T-helper 1 cell (primary cell): ENCODE measurements at places on chromosomes 5 and 9.

DNA sequence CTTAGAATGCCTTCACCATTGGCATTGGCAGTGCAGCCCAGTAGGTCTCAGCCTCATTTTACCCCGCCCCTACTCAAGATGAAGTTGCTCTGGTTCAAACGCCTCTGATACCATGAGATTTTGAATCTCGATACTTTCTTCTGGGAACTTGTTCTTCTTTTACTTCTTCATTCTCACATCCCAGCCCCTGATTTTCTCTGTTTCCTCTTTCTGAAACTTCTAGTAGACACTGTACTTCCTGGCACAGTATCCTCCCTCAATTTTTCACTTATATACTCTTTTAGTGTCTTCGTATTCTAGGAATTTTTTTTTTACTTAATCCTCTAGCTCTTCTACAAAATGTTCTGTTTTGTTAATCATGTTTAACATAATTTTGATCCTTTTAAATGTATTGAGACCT is 13.1 kb upstream of the ZNF79 start:
- DNase-seq = no peak

- DNase-seq = no peak
These were observed 92.0 kb downstream of the BASP1 start for GRCh38 chr5:17309462-17309861.

GRCh38 chr5:119273391-119273839 is 82.4 kb upstream of the TNFAIP8 start:
- DNase-seq = no peak

- DNase-seq = peak; percentile 43
These were observed 296.8 kb downstream of the PARP8 start for GRCh38 chr5:50962934-50963872.

DNA sequence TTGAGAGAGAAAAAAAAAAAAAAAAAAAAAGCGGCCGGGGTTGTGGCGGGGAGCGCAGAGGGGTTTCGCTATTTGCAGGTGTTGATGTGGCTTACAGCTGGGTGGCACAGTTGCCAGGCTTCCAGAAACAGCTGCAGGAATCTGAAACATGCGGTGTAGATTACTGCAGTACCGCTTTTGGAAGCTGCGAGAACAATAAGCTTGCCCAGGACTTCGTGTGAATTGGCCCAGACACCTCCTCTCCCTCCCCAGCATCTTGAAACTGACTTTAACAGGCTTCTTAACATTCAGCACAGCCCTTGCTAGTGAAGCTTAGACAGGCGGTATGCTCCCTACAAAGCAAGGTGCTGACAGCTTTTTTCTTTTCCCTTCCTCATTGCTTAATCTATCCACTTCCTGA is 104.0 kb downstream of the ATP10B start:
- DNase-seq = no peak

- no peak for DNase-seq
These were observed 49.9 kb downstream of the CDO1 start for GRCh38 chr5:115766608-115767007.

DNA sequence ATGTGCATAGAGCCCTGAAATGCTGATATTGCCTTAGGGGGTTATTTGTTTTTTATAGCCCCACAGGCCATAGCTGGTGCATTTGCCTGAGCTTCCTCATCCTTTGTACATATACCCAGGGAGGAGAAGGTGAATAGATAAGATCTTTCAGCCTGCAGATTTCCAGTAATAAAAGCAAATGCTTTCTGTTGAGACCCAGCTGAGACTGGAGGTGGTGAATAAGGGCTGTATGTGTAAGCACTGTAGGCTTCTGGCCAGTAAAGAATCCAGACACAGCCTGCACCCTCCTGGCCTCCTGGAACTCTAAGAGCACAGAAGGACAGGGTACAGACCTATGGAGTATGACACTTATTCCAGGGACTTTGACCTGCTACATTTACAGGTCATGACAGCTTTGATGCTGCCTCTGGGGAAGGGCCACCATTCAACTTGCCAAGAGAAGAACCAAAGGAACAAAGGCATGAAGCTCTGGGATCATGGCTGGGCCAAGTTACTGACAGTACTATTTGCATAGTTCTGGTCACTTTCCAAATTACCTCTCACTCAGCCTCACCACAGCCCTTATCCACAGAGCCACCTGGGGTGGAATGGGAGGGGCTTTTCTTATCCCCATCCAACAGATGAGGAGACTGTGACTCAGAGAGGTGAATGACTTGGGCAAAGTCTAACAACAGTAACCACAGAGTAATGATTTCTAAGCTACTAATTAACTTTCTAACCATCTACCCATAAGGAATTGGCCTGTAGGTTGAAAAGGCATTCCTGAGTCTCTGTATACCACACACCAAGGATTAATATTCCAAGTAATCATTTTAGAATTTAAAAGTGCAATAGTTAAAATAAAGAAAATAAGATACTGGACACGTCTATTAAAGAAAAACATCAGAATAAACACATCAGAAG is 604.5 kb upstream of the KLF4 start:
- DNase-seq = no peak

GRCh38 chr9:94164806-94165549 is 80.7 kb downstream of the PTPDC1 start:
- no peak for DNase-seq

DNA sequence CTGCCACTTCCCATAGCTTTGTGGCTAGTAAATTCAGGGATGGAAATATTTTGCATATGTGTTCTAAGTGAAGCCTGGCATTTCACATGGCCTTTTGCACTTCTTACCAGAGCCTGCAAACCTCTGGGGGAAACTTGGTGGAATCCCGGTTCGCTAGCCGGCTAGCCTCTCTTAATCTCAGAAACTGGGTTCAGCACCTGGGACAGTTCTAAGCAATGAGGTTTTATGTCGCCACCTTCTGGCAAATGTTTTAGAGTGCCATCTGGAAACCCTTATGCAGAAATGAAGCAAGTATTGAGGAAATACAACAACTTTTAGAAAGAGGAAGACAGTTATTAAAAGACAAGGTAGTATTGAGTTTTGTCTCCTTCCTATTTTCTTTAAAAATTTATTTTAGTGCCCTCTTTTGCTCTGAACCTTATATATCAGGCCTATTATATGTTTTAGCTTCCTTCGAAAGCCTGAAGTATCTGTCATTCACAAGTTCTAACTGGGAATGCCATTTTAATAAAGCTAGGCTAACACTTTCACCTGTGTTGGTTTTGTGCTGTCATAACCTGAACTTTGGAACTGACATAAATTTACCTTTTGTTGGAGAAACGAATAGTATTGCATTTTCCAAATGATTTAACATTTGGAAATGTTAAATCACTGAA is 963 bp upstream of the HTR1A start:
- no peak for DNase-seq

DNA sequence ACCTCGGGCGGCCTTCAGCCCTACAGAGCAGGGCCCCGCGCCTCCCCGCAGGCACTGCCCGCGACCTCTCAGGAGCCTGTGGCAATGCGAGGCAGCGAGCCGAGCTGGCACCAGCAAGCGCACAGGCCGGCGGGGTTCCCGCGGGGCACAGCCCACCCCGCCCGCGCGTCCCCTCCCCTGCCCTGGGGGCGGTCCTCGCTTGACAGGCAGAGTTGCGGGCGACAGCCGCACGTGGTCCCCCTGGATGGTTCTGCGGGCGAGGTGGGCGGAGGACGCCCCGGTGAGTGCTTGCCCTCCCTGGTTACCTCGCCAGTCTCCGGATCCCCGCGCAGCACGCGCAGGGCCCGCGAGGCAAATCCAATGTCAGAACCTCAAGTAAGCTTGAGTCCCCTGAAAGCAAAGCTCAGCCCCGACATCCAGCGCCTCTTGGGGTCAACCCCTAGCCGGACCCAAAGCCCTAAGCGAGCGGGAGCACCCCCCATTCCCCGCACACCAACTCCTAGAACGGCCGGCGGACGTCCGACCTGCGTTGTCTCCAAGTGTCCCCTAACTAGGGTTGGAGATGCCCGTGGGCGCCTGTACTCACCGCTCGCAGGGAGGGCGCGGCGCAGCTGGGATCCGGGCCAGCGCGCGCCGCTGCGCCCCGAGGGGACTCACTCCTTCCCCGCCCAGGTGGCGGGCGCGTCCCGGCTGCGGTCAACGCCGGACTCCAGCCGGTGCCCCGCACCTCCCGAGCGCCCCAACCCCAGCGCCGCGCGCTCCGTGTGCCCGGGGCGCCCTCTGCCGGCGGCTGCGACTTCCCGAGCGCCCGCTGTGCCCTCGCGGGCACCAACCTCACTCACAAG is at the start of gene DRD1:
DRD1 (minus strand) TSS at position 123 of the 845 bp plus-strand sequence. CDS start 1,083 bp downstream, outside the sequence.
- DNase-seq = peak; percentile 4

DNA sequence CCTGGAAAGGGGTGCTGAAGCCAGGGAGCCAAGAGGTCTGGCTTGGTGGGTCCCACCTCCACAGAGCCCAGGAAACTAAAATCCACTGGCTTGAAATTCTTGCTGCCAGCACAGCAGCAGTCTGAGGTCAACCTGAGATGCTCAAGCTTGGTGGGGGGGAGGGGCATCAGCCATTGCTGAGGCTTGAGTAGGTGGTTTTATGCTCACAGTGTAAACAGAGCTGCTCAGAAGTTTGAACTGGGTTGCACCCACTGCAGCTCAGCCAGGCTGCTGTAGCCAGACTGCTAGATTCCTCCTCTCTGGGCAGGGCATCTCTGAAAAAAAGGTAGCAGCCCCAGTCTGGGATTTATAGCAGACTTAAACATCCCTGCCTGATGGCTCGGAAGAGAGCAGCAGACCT is 55.5 kb upstream of the FBXL17 start:
- DNase-seq = no peak

DNA sequence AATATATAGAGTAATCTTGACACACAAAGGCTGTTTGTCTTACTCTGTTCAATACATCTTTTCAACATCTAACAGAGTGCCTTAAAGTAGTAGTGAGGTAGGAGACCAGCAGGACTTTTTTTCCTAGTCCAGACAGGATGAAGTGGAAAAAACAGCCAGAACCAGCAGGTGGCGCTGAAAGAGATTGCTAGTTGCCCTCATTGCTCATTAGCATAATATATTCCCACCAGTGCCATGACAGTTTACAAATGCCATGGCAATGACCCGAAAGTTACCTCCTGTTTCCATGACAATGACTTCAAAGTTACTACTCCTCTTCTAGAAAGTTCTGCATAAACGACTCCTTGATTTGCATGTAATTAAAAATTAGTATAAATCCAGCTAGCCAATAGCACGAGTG is 387.4 kb downstream of the ACTL7B start:
- DNase-seq = no peak

GRCh38 chr5:72518001-72518683 is 10.9 kb upstream of the ZNF366 start:
- no peak for DNase-seq

DNA sequence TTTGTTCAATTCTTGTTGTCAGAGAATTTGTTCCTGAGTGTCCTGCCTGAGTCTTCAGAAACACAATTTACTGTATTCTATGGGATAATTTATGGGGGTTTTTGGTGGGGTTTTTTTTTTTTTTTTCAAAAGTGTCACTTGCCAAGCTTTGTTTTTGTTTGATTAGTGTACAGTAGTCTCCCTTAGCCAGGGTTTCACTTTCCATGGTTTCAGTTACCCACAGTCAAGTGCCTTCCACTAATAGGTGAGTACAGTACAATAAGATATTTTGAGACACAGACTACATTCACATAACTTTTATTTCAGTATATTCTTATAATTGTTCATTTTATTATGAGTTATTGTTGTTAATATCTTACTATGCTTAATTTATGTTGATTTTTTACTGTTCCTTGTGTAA is 25.0 kb upstream of the AUH start:
- no peak for DNase-seq

- DNase-seq = no peak
These were observed 145.9 kb downstream of the PRELID2 start for GRCh38 chr5:145689235-145689634.

- DNase-seq = no peak
These were observed 1.5 kb downstream of the IGFBPL1 start for GRCh38 chr9:38422555-38423260.

GRCh38 chr9:18366184-18366583 is 107.8 kb upstream of the ADAMTSL1 start:
- no peak for DNase-seq

GRCh38 chr9:109487247-109487646 is 10.9 kb downstream of the PTPN3 start:
- DNase-seq = no peak

- DNase-seq = no peak
These were observed 198.5 kb upstream of the PTGER4 start for GRCh38 chr5:40481241-40481640.

- no peak for DNase-seq
These were observed 3.3 kb upstream of the SMC5 start for GRCh38 chr9:70255486-70255885.

GRCh38 chr9:78010445-78010844 is 21.2 kb downstream of the GNAQ start:
- no peak for DNase-seq

- DNase-seq = peak; percentile 23
These were observed 4.5 kb downstream of the UBE2D2 start for GRCh38 chr5:139565411-139566305.

DNA sequence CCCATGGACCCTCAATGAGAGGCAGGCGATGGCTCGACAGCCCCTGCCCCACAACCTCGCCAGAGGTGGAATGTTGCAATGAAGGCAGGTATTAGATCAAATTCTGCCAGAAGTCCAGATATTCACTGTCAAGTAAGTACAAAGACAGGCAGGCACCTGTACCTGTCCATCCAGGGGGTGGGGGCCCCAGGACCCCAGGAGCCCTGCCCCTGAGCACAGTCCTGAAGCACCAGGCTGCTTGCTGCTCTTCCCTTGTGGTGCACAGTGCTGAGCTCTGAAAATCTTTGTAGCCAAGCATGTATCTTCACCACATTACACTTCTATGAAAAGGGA is 26.2 kb upstream of the HMCN2 start:
- DNase-seq = no peak

DNA sequence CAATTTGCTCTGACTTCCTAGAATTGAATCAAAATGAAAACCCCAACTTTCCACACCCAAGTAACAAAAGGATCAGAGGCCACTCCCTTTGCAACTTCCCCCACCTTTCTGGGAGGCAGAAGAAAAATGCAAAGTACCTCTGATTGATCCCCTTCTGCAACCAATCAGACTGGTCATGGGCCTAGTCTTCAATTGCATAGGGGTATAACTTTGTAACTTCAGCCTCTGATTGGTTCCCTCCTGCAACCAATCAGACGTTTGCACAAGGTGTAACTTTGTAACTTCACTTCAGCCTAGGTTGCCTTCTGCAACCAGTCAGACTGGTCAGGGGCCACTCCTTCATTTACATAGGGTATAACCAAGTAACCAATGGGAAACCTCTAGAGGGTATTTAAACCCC is 38.3 kb upstream of the CNOT6 start:
- DNase-seq = no peak

DNA sequence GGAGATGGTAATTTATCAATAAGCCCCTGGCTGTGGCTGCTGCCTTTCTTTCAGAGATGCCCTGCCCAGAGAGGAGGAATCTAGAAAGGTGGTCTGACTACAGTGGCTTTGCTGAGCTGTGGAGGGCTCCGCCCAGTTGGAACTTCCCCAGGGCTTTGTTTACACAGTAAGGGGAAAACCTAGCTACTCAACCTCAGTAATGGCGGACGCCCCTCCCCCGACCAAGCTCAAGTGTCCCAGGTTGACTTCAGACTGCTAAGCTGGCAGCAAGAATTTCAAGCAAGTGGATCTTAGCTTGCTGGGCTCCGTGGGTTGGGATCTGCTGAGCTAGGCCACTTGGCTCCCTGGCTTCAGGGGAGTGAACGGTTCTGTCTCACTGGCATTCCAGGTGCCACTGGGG is 865.4 kb upstream of the ACO1 start:
- DNase-seq = no peak

GRCh38 chr9:87607859-87608258 is 110.2 kb downstream of the DAPK1 start:
- no peak for DNase-seq

GRCh38 chr5:50535393-50535792 is 94.3 kb upstream of the EMB start:
- no peak for DNase-seq

GRCh38 chr5:170546282-170546681 is 42.5 kb downstream of the KCNIP1 start:
- DNase-seq = no peak
